Cardiac fibroblast (primary cell): ENCODE measurements at places on chromosomes 11 and 22.

GRCh38 chr11:82718307-82718706, 15.4 kb downstream of the FAM181B start:
- peak; percentile 63 for DNase-seq

DNA sequence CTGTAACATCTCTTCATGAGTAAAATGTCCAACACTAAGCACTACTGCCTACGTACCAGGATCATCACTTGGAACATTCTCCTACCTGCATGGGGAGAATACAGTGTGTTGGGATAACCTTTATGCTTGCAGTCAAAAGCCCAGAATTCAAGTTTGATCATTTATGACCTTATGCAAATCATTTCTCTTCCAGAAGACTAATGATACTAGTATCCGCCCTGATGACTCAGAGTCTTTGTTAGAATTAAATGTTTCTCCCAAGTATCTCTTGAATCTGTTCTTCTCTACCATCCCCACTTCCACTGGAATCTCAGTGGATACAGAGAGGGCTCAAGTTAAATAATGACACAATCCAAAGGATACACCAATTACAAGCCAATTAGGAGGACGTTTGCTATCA, 12.4 kb downstream of the MAJIN start:
- DNase-seq = no peak

GRCh38 chr11:72511393-72512047, 77.2 kb upstream of the CLPB start:
- DNase-seq = peak; percentile 81

GRCh38 chr22:38398609-38399461, 56.2 kb downstream of the KCNJ4 start:
- peak; percentile 73 for DNase-seq

DNA sequence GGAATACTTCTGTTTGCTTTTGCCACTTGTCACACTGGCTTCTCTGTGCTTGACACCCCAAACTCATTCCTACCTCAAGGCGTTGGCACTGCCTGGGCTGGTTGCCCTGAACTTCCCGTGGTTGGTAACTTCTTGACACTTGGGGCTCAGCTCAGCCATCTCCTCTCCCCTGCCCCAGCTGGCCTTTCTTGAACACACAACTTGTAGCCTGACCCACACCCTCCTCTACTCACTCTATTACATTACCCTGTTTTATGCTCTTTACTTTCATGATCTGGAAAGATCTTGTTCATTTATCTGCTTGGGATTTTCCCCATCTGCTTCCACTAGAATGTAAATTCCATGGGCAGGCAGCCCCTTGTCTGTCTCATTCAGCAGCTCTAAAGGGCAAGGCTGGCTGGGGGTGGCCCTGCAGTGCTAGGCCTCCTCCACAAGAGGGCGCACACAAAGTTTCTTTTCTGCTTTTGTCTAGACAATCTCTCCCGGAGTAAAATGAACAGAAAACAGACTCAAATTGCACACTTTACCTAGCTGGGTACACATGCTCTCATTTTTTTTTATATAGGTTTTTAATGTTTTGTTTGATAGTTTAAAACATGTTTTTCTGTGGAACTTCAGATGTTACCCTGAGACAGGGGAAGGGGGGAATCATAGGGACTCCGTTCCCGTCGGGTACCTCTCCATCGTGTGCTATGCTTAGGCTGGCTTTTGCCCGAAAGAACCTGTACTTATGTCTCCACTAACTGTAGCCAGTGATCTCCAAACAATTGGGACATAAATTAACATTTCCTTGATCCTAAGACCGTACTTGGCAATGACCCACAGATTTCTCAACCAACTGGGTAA, 16.4 kb upstream of the MRGPRX2 start:
- peak; percentile 55 for DNase-seq

DNA sequence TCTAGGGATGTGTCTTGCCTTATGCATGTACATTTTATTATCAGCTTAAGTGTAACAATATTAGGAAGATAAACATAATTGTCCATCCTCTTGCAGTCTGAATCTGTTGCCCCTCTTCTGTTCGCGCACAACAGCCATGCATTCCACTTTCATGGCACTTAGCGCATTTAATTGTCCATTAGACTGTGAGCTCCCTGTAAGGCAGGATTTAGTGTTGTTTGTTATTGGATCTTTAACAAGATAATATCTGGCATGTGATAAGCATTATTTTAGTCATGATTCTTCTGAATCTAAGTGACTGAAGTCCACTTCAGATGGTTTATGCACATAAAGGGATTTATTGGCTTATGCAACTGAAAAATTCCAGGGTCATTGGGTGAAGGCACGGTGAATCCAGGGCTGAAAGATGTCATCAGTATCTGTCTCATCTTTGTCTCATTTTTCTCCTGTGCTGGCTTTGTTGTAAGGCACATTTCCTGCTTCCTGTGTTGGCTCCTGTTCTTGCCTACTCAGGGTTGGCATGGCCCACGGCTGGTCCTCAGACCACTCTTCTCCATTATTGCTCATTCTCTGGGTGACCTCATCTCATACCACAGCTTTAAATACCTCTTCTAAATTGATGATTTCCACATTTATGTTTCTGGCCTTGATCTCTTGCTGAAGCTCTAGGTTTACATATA, 37.6 kb downstream of the ATXN10 start:
- DNase-seq = peak; percentile 47

DNA sequence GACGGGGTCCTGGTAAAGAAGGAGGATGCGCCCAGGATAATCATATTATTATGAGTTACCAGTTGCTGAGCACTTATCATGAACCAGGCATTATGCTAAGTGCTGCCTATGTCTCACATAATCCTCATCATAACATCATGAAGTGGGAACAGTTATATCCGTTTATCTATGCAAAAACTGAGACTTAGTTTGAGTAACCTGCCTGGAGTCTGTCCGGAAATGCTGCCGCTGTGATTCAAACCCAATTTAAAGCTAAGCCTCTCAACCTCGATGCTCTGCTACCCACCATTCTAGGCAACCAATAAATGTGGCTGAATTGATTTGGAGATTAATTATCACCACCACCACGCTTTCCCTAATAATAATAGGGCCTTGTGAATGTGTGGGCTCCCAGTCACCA, 111.5 kb upstream of the CLMP start:
- DNase-seq = no peak

DNA sequence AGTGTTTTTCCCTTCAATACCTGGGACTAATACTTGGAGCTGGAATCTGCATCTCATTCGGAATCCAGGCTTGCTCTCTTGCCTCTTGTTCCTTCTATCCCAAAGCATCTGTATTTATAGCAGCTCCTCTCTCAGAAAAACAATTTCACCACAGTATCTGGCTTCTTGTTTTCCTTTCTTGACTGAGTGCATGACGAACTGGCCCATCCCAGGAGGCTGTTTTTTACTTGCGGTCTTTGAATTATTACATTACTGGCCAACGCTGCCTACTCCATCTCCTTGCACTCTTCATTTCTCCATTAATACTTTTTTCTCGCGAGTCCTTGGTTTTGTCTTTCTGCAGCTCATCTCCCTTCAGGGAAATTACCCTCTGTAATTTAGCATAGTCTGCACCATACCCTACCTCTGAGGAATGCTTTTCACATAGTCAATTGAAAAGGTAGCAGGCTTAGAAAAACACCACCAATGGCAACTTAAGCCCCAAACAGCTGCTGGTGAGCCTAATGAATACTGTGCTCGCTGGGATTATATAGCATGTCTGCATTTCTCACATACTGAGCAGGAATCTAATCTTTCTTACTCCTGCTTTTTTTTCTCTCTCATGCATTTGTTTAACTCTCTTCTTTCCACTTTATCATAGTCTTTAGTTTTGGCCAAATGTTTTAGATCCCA, 277.4 kb upstream of the SESN3 start:
- peak; percentile 20 for DNase-seq

GRCh38 chr22:37220543-37220981, 8.3 kb upstream of the SSTR3 start:
- no peak for DNase-seq

DNA sequence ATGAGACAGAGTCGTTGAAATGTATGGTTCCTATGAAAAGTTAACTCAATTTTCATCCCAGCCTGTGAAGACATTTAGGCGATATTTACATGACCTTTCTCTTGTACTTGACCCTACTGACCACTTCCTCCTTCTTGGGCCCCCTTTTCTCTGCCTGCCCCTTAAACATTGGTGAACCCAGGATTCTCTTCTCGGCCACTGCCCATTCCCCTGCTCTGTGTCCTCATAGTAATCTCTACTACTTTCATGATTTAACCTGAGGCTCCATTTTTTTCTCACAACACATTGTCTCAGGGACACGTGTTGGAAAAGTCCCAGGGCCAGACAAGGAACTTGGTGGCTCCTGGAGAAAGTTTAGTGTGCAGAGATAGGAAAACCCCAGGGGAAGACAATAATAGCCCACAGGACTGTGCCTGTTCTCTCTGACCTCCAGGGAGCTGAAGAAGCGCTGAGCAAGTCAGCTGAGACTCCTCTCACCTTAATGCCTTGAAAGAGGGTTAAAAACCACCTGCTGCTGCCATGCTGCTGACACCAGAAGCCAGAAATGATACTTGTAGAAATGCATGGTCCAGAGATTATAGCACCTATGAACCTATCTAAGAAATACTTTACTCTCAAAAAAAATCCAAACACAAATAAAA, 42.5 kb upstream of the SPATA19 start:
- DNase-seq = no peak

GRCh38 chr11:126999366-126999765, 1.2 kb downstream of the KIRREL3 start:
- no peak for DNase-seq

- no peak for DNase-seq
Observed at GRCh38 chr11:102338479-102339010, 8.5 kb upstream of the BIRC2 start.

DNA sequence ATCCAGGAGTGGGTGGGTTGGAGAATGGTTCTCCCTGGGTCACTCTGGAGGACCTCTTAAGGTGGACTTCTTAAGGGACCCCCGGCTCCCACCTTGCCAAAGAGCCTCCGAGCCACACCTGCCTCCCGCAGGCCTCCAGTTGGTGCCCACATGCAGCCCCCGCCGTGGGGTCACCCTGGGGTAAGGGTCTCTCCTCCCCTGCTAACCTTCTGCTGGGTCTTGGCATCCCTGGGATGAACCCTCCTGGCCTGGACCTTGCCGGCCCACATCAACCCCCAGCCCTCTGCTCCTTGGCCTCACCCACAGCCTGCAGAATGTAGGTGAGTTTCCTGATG, 12.5 kb upstream of the MUC6 start:
- DNase-seq = no peak

- DNase-seq = no peak
Observed at GRCh38 chr11:73003088-73003487, 139.0 kb downstream of the FCHSD2 start.

- DNase-seq = no peak
Observed at GRCh38 chr22:29442976-29443375, 4.6 kb downstream of the RFPL1 start.

DNA sequence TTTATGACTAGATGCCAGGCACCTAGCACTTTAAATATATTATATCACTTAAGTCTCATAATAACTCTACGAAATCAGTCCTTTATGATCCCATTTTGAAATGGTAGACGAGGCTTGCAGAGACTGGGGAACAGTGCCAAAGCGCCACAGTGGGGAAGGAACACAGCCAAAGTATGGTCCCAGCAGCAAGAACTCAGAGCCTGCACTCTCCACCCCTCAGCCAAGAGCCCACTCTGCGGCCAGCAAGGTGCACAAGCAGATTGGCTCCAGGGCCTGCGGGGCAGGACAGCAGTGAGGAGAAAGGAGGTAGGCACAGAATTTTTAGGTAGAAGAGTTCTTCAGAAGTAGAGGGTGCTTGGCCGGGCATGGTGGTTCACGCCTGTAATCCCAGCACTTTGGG, 61.4 kb downstream of the NRXN2 start:
- DNase-seq = no peak

DNA sequence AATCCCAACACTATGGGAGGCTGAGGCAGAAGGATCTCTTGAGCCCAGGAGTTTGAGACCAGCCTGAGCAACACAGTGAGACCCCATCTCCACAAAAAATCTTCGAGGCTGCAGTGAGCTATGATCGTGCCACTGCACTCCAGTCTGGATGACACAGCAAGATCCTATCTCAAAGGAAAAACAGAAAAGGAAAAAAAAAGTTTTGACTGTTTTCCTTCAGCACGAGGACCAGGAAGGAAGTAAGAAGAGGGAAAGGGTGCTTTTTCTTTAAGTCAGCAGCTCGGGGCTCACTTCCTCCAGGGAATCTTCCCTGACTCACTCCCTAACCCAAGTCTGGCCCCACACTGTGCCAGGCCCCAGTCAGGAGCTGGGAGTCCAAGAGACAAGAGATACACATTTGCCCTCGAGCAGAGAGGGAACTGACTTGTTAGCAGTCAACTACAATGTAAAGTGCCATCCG, 14.2 kb downstream of the ARRB1 start:
- DNase-seq = peak; percentile 51

GRCh38 chr11:65424205-65425104, 1.9 kb downstream of the NEAT1 start:
- peak; percentile 82 for DNase-seq

DNA sequence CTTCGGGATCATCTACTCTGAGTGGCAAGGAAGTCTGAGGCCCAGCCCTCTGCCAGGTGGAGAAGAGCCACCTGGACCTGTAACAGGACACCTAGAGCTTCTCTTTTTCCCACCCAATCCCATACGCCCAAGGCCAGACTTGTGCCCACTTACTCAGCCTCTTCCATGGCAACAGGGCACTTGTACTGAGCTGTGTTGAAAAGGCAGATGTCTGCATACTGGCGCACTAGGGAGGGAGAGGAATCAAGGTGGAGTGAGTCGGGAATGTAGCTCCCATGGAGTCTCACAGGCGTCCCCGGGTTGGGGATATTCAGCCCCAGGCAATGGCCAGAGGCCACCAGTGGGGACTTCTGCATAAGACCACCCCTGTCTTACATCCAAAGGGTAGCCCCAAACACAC, 36.1 kb downstream of the TPBGL start:
- DNase-seq = no peak

GRCh38 chr22:46622081-46622521, 1.9 kb downstream of the GRAMD4 start:
- no peak for DNase-seq

- peak; percentile 54 for DNase-seq
Observed at GRCh38 chr22:19810381-19811201, 44.1 kb downstream of the GNB1L start.

DNA sequence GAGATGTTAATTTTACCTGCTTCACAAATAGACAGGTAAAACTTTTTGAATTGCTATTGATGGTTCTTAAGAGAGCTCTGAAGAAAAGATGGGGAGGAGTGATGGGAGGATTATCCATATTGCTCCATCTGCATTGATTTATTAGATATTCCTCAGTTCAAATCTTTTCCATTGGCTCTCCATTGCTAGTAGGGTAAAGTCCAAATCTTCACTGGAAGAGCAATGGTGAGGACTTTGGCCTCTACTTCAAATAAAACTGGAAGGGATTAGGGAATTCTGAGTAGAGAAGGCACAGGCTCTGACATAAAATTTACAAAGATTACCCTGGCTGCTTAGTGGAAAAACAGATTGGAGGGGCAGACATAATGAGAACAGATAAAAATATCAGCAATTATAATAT, 1024.1 kb downstream of the LRRC4C start:
- no peak for DNase-seq

- peak; percentile 51 for DNase-seq
Observed at GRCh38 chr11:125591649-125592304, 875 bp upstream of the STT3A start.

DNA sequence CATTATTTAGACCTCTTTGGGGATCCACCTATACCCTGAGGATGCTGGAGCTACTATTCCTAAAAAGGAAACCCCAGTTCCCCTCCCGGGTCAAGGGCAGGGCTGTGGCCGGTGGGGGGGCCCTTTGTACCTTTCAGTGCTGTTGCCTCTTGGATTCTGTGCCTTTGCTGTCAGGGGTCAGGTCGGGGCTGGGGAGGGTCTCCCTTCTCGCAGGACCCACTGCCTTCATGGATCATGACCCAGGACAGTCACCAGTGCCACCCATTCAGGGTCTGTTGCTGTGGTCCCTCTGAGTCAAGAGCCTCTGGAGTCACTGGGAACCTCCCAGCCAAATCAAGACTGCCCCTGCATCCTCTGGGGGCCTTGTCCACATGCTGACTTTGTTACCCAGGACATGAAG, 78.1 kb upstream of the CCND1 start:
- DNase-seq = no peak
